Stimulated activated CD8-positive, alpha-beta memory T cell treated with anti-CD3 and anti-CD28 coated beads, Interleukin-4, amount 100 ng/mL, for 1 hour (primary cell): ENCODE measurements at places on chromosomes 6 and 20.

DNA sequence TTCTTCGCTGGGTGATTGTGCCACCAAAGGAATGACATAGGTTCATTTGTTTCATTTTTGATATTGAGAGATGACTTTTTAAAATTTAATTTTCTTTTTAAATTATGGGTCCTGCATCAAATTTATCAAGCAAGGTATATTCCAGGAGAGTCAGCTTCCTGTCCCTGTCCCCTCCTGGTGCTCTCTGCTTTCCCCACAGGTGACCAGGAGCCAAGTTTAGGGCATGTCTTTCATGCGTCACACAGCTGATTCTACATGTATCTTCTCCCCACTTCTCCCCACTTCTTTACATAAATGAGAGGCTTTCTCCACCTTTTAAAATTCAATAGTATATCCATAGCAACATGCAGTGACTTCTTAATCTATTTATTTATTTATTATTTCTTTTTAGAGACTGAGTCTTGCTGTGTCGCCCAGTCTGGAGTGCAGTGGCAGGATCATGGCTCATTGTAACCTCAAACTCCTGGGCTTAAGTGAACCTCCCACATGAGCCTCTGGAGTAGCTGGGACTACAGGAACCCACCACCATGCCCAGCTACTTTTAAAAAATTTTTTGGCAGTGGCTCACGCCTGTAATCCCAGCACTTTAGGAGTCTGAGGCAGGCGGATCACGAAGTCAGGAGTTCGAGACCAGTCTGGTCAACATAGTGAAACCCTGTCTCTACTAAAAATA, 30.0 kb downstream of the OSBPL2 start:
- DNase-seq: no peak

- no peak for DNase-seq
These were observed 209.0 kb upstream of the ECI2 start for GRCh38 chr6:4344317-4344899.

- no peak for DNase-seq
These were observed 58.6 kb upstream of the ZNF217 start for GRCh38 chr20:53652090-53652858.

DNA sequence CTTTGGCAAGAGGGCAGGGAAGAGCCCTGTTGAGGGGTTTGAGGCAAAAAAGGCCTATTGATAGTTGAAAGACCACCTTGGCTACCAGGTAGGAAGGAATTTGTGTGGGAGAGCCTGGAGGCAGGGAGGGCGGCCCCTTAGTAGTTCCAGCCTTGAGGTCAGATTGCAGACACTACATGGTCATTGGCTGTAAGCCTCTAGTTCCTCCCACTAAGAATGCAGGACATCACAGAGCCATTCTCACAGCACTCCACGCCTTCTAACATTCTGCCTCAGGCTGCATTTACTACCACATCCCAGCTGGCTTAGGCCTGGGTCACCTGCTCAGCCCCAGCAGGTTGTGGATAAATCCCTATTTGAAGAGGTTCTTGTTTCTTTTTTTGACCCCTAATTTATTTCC, 91.0 kb upstream of the SNX9 start:
- no peak for DNase-seq

DNA sequence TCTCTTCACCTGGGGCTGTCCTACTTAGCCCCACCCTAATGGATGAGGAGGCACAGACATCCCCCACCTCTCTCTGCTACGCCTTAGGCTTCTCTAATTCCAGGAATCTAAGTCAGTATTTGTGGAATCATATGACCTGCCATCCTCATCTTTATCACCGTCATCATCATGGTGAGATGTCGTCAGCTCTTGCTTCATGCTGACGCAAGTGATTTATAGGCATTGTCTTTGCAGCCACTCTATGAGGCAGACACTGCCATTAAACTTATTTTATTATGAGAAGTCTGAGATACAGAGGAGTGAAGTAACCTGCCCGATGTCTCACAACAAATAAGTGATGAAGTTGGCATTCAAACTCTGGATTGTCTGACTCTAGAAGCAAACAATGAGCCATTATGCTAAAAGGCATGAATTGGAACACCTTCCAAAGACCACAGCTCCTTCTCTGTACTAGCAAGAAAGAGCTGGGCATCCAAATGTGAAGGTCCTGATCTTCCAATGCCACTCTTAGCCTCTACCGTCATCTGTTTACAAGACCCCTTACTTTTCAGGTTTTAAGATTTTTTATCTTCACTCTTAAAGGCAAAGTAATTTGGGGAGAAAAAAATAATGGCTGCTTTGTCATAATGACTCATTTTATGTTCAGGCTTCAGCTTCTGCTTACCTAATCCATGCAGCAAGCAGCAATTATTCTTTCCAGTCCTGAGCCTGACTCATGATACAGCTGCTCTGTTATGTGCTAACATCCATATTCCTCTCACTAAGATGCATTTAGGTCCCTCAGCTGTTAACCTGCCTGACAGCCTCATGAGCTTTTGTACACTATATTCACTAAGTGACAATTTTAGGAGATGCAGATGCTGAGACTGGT, 113.7 kb upstream of the BCLAF1 start:
- DNase-seq: no peak

- no peak for DNase-seq
These were observed 185.5 kb downstream of the CDH4 start for GRCh38 chr20:61437280-61438206.

DNA sequence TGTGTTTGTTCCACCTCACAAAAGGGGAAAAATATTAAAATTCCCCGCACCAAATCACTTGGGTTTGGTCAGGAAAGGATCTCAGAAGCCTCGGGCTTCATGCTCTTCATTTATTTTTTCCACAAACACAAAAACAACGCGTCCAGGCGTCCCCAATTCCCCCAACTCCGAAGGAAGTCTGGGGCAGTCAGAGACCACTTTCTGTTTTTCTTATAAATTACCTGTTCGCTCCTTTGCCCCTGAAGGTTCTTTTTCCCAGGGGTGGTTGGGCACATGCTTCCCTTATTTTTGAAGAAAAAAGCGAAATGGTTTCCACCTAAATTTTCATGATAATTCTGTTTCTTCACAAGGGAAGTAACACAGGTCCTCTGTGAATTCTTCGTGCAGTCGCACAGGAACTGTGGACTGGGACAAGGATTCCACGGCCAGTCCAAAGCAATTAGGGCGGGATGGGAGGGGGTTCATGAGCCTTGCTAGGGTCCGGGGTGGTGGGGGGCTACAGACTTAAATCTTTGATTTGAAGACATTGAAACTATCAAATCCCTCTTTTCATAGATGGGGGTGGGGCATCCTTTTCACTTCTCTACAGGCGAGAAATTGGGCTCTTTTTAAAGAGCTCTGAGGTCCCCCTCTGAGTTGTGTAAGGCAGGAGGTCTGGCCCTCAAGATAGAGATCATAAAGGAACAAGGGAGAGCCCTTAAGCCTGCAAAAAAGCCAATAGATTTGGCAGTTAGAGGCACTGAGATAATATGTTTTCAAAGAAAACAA, 30.5 kb upstream of the HFE start:
- no peak for DNase-seq
